ENCODE measurements at places on chromosomes 6 and 20. TPM values are rescaled to one million over a fixed set of nuclear protein-coding genes. Genes with fewer than 3 reads are reported as not detected.

Gene SLC25A27
- total RNA-seq, result 2.4 TPM

Gene F13A1
- total RNA-seq, result not detected

Gene NOL4L
- 11.4 TPM for total RNA-seq

Gene CCNC
- 48.2 TPM for total RNA-seq

Gene HLA-DRB5
- not detected for total RNA-seq

Gene CLIC5
- not detected for total RNA-seq

Gene MTG2
- total RNA-seq, result 15.7 TPM

Gene TINAG
- total RNA-seq, result not detected

Gene ZBP1
- total RNA-seq, result not detected

Gene PGC
- not detected for total RNA-seq

Gene TMEM170B
- total RNA-seq, result 1.8 TPM

Gene NUP43
- total RNA-seq, result 25.7 TPM

Gene FKBP1C
- total RNA-seq, result 0.46 TPM

Gene GABRR1
- total RNA-seq, result not detected

Gene KIF25
- total RNA-seq, result 0.14 TPM

Gene TGIF2
- total RNA-seq, result 9.5 TPM

Gene PCK1
- total RNA-seq, result not detected

Gene OR2J3
- not detected for total RNA-seq

Gene NKAPL
- 1.9 TPM for total RNA-seq

Gene TRIM31
- total RNA-seq, result not detected

Gene TCF15
- not detected for total RNA-seq

Gene MYLK4
- 0.30 TPM for total RNA-seq

Gene CHRNA4
- not detected for total RNA-seq

Gene KIAA1755
- total RNA-seq, result 0.65 TPM

Gene XKR7
- total RNA-seq, result not detected

Gene MYLK2
- not detected for total RNA-seq

Gene FNDC1
- not detected for total RNA-seq

Gene HAO1
- not detected for total RNA-seq

Gene CRISP3
- not detected for total RNA-seq

Gene OGFR
- 27.6 TPM for total RNA-seq

Gene MDFI
- total RNA-seq, result 7.4 TPM

Gene CLVS2
- under 0.01 TPM for total RNA-seq

Gene ABHD16A
- 38.6 TPM for total RNA-seq

Gene C6orf89
- total RNA-seq, result 63.8 TPM

Gene C6orf141
- 0.69 TPM for total RNA-seq

Gene LYRM4
- total RNA-seq, result 20.2 TPM

Gene CAP2
- total RNA-seq, result 27.6 TPM

Gene RHAG
- not detected for total RNA-seq

Gene PHACTR1
- 0.51 TPM for total RNA-seq

Gene PRDM1
- 8.0 TPM for total RNA-seq

Gene MATN4
- not detected for total RNA-seq

Gene RIMS4
- total RNA-seq, result not detected

Gene PRPH2
- 4.9 TPM for total RNA-seq

Gene CD93
- 0.69 TPM for total RNA-seq

Gene DEFB124
- total RNA-seq, result not detected

Gene GPR63
- total RNA-seq, result 0.59 TPM

Gene LTA
- not detected for total RNA-seq

Gene OXT
- not detected for total RNA-seq

Gene MYO6
- 28.7 TPM for total RNA-seq

All from smooth muscle cell of the umbilical artery (primary cell).